Stimulated activated CD4-positive, alpha-beta T cell treated with anti-CD3 and anti-CD28 coated beads, Interleukin-15, amount 100 ng/mL, for 48 hours (primary cell): ENCODE measurements at places on chromosomes 16 and 17.

DNA sequence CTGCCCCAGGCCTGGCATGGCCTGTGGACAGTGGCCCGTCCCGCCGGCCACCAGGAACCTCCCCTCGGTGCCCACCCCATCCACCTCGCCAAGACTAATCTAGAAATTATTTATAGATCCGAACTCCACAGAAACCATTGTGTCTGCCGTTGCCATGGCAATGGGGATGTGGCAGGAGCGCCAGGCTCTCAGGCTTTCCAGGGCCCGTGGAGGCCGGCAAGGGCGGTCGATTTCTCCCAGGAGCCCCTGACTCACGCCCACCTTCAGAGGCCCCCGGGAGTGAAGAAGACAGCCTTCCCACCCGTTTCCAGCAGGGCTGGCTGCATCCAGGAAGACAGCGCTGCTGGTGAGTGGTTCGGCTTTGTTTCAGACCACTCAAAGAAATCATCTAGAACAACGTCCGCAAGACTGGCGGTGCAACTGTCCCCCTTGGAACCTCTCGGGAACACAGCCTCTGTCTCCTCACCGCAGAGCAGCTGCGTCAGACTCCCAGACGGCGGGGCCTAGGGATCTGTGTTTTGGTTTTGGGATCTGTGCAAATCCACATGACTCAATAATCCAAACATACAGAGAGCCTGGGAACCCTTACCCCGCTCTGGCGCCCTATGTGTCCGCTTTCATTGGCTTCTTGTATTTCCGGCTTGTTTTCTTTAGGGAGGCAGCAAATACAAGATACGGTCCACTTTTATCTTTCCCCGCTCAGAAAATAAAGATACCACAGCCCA lies 48.5 kb upstream of the ZCCHC14 start:
- no peak for DNase-seq

- DNase-seq = no peak
Observed at GRCh38 chr16:17270683-17271109, 200.1 kb downstream of the XYLT1 start.

- DNase-seq = no peak
Observed at GRCh38 chr17:19812407-19812806, 55.3 kb downstream of the ULK2 start.

DNA sequence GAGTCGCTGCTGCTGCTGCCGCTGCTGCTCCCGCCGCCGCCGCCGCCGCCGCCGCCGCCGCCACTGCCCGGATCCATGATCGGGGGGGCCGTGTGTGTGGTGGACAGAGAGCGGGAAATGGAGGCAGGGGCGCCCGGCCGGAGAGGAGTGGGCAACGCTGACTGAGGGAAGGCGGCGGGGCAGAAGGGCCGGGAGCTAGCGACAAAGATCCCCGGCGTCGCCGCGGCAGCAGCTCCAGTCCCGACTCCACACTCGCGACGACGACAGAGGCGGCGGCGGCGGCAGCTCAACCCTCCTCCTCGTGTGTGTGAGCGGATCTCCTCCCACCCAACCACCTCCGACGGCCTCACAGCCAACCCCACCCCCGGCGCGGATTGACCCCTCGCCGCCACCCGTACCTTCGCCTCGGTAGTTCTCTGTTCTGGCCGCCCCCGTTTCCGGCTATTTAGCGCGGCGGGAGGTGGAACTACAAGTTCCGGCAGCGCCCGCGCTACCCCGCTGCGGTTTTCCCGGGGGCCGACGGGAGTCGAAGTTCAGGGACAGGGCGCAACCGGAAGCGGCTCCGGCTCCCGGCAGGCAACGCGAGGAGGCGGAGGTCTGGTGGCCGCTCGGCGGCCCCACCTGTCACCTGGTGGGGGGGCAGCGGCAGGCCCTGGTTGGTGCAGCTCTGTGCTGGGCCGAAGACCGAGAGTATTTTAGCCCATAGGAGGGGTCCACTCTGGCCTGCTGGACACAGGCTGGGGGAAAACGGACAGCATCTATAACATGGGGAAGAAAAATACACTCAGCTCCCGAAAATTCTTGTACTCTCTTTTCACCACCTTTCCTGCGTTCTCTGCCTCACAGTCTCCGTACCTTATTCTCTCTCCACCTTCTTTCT lies at the start of gene GSPT1:
Gene GSPT1 (minus strand): TSS at position 313 of the 880 bp plus-strand sequence. CDS start 236 bp downstream, at position 77.
- peak; percentile 99 for DNase-seq

DNA sequence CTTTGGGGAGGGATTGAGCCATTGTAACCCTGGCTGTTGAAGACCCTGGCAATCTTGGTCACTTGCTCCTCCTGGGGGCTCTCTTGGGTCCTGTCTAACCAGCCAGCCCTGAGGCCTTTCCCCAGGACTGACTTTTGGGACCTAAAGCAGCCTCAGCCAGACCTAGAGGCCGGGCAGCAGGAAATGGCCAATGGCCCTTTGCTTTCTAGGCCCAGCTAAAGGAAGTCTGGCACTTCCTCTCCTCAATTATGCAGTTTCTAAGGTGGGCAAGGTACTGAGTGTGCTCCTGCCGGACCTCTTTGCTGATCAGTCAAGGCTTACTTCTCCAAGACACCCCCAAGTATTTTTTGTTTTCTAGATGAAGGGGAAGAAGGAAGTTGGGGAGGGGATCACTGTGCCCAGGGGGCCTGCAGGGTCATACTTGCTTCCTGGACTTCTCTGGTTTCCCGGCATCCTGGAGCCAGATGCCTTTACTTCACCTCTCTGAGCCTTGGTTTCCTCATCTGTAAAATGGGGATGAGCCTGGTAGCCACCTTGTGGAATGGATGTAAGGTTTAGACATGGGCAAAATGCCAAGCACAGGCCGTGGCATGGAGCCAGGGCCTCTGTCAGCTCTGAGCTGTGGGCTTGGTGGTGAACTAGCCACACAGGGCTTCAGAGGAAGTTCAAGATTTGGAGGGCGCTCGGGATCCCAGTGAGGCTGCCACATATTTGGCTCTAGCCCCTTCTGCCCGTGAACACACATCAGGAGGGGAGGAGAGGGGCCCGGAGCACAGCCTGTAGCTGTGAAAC lies 8.6 kb downstream of the CX3CL1 start:
- no peak for DNase-seq

DNA sequence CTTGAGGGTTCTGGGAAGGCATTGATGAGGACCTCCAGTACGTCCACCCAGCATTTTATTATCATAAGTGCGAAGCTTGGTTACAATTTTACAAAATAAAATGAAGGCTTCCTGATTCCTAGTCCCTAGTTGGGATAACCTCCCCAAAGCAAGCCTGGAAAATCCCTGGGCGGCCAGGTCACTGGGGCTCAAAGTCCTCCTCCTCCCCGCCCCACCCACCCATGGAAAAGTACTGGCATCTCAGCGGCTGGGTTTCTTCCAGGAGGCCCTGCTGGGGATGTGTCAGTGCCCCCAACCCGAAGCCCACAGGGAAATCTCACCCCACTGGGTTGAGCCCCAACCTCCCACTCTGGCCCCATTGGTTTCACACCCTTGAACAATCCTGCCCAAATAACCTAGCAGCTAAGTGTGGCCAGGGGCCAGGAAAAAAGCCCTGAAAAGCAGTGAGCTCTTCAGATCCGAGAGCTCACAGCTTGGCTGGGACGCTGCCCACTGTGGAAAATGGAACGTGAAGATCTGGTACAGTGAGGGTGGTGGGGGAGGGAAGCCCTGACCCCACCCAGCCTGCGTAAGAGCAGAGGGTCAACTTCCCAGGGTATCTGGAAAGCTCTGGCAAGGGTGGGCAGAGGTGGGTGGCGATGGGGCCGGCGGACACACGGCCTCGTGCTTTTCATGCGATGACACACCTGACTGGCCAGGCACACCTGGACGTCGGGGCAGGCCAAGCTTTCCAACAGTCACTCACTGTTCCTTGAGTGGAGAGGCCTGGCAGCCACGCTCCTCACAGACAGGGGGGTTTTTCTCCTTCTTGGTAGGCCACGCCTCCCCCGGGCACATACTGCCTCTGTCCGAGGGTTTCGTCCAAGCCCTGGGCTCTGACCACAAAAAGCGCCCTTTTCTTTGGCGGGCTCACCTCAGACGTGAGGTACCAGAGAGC lies 324.5 kb downstream of the SOX9 start:
- no peak for DNase-seq

DNA sequence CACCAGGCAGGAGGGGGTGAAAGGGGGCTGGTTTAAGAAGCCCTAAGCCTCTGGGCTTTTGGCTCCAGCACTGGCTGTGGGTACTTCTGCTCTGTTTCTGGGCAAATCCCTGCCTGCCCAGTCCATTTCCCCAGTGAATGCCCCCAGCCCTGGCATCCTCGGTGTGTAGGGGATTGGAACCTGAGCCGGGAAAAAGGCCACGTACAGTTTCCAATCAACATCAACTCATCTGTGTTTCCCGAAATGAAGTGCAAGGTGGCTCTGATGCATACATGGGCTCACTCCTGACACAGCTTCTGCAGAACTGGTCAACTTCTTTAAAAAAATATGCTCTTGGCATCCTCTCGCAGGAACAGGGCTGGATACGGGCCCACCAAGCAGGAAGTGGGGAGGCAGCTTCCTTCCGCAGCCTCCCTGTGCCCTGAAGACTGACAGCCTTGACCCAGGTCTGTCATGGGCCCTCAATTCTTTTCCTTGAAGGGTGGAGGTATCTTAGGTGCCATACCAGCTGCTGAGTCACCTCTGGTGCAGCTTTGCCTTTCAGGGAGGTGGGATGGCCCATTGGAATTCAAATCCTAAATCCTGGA lies 73.3 kb downstream of the N4BP1 start:
- DNase-seq = no peak

GRCh38 chr16:31243734-31244670 lies 15.8 kb upstream of the ITGAM start:
- no peak for DNase-seq

- no peak for DNase-seq
Observed at GRCh38 chr16:86070484-86070883, 171.5 kb downstream of the IRF8 start.

DNA sequence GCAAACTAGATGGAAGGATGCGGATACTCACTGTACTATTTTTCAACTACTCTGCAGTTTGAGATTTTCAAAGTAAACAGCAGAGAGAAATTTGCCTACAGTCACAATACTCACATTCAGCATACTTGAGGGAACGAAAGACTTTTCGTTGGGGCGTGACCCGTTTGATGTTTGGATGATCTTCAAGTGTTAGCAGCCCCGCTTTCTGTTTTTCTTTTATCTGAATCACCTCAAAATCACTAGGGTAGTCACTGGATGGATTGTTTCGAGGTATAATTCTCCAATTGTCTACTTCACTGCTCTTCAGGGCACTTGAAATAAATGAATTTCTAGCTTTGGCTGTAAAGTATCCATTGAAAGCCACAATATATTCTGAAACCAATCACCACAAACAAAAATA lies 17.8 kb downstream of the MBTPS1 start:
- no peak for DNase-seq

- no peak for DNase-seq
Observed at GRCh38 chr17:80284631-80285030, 24.0 kb downstream of the RNF213 start.

DNA sequence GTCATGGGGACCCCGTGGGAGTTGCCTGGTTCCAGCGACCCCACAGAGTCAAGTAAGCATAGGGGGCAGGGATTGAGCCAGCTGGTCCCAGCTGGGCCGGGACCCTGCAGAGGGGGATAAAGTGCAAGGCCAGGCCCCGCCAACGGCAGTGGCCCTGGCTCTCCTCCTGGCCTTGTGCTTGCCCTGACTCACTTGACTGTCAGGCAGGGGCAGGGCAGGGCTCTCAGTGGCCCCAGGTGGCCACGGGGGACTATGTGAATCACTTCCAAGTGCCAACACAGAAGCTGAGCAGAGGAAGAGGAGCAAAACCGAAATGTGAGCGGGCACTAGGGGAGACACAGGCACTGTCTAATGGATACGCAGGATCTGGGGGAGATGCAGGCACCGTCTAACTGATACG lies 21.6 kb upstream of the NCBP3 start:
- no peak for DNase-seq
